Lower leg skin (tissue), 4 donors: ENCODE measurements at places on chromosomes 4 and X. TPM values are rescaled to one million over a fixed set of nuclear protein-coding genes. Genes with fewer than 3 reads are reported as not detected.

GRCh38 chrX:13655674-13656073 is 2.7 kb downstream of the TCEANC start:
- no peak for DNase-seq

The SPATA4 gene
- not detected for total RNA-seq

- no peak for DNase-seq
These were observed 123.3 kb downstream of the KDM6A start for GRCh38 chrX:44996277-44996676.

DNA sequence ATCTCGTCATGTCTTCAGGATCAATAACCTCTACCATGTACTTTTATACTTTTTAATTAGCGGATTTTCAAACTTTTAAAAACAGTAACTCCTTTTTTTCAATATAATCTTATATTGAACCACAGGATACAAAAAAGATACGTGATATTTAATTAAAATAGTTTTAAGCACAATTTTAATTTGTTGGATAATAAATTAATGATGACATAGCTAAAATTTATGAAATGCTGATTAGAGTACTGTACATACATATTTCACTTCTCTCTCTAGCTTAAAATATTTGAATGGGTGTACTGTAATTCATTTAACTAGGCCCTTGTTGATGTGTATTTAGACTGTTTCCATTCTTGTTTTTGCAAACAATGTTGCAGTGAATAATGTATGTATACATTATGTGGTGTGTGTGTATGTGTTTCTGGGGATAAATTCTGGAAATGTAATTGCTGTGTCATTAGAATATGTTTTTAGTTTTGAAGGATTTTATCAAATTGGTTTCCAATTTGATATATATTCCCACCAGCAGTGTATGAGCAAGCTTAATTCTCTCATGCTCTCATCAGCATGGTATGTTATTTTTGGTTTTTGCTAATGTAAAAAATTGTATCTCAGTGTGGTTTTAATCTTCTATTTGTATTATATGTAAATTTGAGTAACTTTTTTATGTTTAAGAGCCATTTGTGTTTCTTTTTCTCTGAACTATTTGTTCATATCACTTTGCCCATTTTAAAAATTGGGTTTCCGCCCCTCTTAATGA is 66.4 kb downstream of the CDKL5 start:
- no peak for DNase-seq
